Small intestine (tissue), 16 donors: ENCODE measurements at places on chromosomes 12 and 14.
A peak's percentile ranks its signal among the peaks of the same experiment; 100 is the strongest.

- DNase-seq = no peak
These were observed at the start of gene ARHGDIB for GRCh38 chr12:14961466-14962152. Gene ARHGDIB, minus strand, starts transcription at chr12:14961601. Its CDS starts 10,889 bp downstream, at chr12:14950712.

GRCh38 chr12:96445691-96446583 is 43.4 kb upstream of the CFAP54 start:
- peak; percentile 21 for DNase-seq

GRCh38 chr14:36666416-36667206 is 5.0 kb downstream of the PAX9 start:
- no peak for DNase-seq

GRCh38 chr14:104865081-104865630 is at the start of gene CEP170B:
Gene CEP170B, plus strand, starts transcription at chr14:104865268. Its CDS starts 3,183 bp downstream, at chr14:104868451.
- no peak for DNase-seq

- no peak for DNase-seq
These were observed 20.6 kb upstream of the CLEC2D start for GRCh38 chr12:9648701-9649531.

GRCh38 chr14:20873370-20874177 is 17.6 kb upstream of the RNASE3 start:
- peak; percentile 79 for DNase-seq

- no peak for DNase-seq
These were observed 14.4 kb upstream of the CCER1 start for GRCh38 chr12:90969346-90969745.

DNA sequence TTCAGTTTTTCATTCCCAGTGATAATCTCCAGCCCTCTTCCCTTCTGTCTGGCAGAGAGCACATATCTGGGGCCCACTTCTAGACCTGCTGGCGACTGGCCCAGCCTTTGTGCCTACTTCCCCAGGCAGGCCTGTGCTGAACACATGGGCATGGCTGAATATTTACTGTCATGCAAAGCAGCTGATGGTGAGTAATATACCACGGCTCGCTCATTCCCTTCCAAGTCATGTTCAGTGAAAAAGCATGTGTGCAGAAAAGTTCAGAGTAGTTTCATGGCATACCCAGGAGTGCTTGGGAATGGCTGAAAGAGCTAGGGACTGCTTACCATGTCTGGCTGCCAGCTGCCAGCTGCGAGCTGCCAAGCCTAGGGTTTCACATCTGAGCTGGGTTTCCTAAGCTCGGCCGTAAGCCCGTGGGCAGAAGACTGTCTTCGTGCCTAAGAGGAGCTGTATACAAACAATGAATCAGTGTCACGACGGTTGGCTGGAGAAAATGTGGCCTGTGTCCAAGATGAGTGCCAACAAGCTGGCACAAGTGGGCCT is 179.9 kb upstream of the PELI2 start:
- DNase-seq = no peak

DNA sequence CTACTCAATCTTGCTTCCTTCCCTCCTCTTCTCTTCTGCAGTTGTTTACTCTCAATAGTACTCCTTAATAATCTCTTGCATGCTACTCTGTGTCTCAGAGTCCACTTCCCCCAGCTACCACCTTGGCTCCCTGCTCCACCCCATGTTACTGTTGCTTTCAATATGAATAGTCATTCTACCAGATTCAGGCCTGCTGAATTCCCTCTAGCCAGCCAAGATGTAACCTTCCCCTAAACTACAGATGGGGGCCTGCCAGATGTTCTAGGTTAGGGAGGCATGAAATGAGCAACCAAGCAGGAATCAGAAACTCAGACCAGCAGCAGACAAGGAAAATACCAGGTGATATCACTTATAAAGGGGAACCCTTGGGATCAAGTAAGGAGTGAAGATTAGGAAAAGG is 392.1 kb upstream of the DDHD1 start:
- DNase-seq = no peak

DNA sequence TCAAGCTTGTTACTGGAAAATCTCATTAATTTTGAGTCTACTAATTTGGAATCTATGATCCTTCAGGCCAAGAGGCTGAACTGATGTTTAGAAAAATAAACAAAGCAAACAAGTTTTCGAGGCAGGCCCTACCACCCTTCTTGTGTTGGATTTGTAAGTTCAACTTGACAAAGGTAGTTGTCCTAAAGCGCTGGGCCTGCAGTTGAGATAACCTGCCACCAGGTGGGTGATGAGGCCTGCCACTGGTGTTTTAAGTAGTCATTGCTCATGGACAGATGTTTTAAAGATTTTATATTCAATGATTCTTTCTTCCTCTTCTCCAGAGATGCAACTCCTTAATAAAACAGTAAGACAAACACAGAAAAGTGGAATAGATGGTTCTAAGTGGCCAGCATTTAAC is 19.4 kb downstream of the ACVRL1 start:
- peak; percentile 70 for DNase-seq

GRCh38 chr12:40691913-40692764 is at the start of gene CNTN1:
Gene CNTN1, plus strand, starts transcription at chr12:40692439.
- DNase-seq = peak; percentile 1

DNA sequence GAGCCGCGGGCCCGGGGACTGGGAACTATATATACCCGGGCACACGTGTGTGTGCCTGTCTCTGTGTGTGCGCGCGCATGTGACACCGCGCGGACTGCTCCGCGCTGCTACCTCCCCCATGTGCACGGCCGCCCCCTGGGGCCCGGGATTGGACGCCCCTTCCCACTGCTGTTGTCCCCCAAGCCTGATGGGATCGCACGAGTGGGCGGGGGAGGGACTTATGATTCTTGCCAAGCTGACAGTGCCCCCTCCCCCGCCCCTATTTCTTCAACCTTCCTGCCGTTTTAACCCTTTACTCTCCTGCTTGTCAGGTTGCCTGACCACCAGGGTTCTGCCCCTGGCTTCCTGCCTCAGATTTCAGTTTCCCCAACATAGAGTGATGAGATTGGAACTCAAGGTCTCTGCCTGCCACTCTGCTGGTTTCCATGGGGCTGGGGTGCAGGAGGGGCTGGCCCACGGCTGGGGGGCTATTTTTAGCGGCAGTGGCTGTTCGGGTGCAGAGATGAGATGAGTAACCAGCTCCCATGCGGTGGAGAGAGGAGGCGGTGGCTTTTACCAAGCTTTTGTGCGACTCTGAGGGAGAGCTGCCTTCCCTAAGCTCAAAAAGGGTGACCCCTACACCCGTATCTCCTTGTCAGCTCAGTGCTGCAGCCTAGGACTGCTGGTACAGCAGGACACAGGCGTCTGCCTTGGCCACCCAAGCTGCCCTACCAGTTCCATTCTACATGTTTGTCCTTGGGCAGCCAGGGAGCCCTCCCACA is at the start of gene DDN:
DDN (minus strand) TSS at position 5 of the 761 bp plus-strand sequence. CDS start 88 bp downstream, outside the sequence.
- DNase-seq = no peak

GRCh38 chr12:28223025-28223554 is 32.8 kb downstream of the CCDC91 start:
- DNase-seq = peak; percentile 58

DNA sequence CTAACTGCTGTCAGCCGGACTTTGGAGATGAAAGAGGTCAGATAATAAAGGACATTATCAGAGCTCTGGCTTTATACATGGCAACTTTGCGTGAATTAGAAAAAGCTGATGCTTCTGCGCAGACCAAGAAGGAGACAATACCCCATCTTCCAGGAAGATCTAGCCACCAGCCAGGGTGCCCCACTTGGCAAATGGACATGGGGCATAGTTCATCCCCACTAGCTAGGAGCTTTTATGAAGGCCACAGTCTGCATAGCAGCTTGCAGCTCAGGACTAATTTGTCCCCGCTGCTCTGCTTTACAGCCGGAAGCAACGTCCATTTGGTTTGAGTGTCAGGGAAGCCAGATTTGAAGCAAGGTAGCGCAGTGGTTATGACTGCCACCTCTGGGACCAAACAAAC is 101.0 kb downstream of the TMEM132C start:
- no peak for DNase-seq

- peak; percentile 68 for DNase-seq
These were observed 3.6 kb downstream of the SMIM41 start for GRCh38 chr12:52082988-52083637.

DNA sequence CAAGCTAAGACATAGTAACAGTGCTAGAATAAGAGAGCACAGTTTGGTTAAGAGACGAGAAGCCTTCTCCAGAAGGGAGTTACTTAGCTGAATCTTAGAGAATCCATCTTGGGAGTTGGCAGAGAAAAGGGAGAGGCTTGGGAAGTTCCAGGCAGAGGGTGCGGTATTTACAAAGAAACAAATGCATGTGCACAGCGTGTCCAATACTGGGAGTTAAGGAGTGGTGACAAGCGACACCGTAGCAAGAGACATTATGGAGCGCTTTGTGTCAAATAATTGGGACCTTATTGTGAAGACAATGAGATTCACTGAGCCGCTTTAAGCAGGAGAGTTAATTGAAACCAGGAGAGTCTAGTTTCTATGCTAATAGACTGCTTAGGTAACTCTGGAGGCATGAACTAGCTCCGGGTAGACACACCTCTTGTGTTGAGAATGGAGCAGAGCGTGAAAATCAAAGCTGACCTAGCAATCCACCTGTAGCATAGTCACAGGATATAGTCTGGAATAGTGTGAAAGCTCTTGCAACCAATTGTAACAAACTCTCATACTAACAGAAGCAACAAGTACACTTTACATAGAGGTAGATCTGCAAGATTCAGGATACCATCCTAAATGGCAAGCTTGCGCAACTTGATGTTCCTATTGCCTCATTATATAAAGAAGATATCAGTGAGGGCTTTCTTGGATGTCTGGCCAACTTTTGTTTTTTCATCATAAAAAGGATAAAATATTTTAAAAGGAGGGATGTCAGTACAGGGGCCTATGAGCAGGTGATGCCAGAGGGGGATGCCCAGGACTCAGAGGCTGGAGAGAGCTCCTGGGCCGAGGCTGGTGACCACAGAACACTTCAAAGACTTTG is 5.3 kb downstream of the ALDH1L2 start:
- no peak for DNase-seq

- DNase-seq = no peak
These were observed 76.5 kb upstream of the AMIGO2 start for GRCh38 chr12:47156167-47156736.

- no peak for DNase-seq
These were observed 253.4 kb upstream of the SRRM4 start for GRCh38 chr12:118727979-118728366.

DNA sequence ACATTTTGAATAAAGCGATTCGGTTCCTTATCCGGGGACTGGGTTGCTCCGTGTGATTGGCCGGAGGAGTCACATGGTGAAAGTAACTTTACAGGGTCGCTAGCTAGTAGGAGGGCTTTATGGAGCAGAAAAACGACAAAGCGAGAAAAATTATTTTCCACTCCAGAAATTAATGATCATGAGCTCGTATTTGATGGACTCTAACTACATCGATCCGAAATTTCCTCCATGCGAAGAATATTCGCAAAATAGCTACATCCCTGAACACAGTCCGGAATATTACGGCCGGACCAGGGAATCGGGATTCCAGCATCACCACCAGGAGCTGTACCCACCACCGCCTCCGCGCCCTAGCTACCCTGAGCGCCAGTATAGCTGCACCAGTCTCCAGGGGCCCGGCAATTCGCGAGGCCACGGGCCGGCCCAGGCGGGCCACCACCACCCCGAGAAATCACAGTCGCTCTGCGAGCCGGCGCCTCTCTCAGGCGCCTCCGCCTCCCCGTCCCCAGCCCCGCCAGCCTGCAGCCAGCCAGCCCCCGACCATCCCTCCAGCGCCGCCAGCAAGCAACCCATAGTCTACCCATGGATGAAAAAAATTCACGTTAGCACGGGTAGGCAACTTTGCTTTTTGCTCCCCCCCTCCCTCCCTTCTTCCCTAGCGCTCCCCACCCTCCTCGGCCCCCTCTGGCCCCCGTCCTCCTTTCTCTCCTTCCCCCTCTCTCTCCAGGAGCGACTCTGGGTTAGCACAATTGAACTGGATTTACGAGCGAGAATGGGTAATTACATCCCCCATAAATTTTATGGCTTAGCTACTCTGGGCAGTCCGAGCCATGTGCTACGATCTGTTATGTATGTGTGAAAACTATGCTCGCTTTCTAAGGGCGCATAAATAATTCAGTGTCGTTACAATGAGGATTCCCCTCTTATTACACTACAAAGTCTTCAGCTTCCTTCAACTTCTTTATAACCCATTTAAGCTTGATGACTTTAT is at the start of gene HOXC4:
HOXC4 (plus strand) TSS at position 85 of the 991 bp plus-strand sequence; CDS start at position 173, 88 bp downstream.
- peak; percentile 64 for DNase-seq

DNA sequence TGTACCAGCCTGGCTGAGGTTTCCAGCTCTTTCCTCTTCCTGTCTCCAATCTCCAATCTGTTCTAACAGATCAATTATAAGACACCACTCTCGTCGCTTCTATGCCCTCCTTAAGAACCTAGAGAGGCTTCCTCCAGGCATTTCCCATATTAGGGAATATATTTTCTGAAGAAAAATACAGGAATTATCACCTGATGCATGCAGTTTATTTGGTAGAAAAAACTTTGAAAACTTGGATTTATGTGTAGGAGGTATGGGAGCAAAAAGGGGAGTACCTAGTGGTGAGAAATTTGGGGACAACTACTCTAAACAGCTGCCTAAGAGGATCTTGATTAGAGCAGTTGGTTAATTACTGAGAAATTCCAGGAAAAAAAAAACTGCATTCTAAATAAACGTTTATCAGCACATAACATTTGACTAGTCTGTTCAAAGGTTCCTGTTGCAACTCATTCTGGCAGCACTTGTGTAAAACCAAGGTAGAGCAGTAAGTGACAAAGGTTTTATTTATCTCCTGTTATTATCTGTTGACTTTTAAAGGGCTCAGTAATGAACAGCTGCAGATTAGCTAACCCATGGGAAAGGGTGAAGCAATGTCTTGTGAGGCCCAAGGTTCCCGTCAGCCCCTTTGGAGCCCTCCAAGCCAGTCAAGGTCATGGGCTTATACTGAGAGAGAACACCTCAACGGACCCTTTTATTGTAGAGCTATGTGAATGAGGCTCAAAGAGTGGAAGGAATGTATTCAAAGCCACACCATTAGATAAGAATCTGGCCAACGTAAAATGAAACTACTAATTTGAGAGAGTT is 36.4 kb upstream of the NR1H4 start:
- DNase-seq = peak; percentile 90

DNA sequence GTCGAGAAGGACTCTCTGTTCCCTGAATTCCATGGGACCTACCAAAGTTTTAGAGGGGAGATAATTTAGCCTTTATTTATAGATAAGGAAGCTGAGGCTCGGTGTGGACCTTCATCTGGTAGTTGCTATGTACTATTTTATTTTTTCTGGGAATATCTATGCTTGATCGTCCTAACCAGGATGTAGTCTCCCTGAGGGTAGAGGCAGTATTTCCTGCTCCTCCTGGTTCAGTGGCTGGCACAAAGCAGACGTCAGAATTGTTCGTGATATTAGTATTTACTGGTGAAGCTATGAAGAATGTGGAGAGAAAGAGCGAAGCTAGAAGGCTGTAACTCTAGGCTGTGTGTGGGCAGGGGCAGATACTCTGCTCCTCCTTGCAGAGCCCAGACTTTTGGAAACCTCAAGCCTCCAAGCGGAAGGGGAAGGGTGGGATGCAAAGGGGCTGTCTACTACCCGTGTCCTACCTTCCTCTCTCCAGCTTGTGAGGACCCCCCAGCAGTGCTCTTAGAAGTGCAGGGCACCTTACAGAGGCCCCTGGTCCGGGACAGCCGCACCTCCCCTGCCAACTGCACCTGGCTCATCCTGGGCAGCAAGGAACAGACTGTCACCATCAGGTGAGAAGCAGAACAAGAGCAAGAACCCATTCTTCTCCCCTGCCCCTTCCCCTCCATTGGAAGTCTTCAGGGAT is 1.4 kb downstream of the LRP10 start:
- no peak for DNase-seq

GRCh38 chr12:48717252-48717695 is 767 bp upstream of the CCNT1 start:
- DNase-seq = peak; percentile 32
